IPS DF 6.9 (cell line): ENCODE measurements at places on chromosomes 3 and 15.

DNA sequence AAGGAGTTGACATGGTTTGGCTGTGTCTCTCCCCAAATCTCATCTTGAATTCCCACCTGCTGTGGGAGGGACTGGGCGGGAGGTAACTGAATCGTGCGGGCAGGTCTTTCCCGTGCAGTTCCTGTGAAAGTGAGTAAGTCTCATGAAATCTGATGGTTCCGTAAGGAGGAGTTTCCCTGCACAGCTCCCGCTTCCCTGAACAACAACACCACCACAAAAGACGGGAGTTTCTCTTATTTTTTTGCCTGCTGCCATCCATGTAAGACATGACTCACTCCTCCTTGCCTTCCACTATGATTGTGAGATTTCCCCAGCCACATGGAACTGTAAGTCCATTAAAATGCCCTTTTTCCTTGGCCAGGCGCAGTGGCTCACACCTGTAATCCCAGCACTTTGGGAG lies 22.7 kb downstream of the XXYLT1 start:
- DNase-seq = no peak

- DNase-seq = no peak
These were observed 116.8 kb upstream of the SPATA16 start for GRCh38 chr3:173257797-173258196.

GRCh38 chr3:57927916-57928315 lies 80.3 kb upstream of the FLNB start:
- DNase-seq = no peak

- DNase-seq = no peak
These were observed 6.7 kb downstream of the ZBTB47 start for GRCh38 chr3:42660131-42660715.

DNA sequence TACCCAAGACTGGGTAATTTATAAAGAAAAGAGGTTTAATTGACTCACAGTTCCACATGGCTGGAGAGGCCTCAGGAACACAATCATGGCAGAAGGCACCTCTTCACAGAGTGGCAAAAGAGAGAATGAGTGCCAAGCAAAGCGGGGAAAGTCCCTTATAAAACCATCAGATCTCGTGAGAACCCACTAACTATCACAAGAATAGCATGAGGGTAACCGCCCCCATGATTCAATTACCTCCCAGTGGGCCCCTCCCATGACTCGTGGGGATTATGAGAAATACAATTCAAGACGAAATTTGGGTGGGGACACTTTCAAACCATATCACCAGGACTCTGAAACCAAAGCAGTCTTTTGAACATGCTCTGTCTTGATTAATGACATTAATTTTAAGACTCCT lies 7.0 kb downstream of the RTP3 start:
- DNase-seq = no peak
